Activated CD4-positive, alpha-beta T cell treated with anti-CD3 and anti-CD28 coated beads, Interleukin-2, amount 10 ng/mL, durations not matched to agents 7 days and 5 days (primary cell): ENCODE measurements at places on chromosomes 2 and 18.

- DNase-seq, result no peak
Observed at GRCh38 chr18:50839996-50840395, 20.2 kb upstream of the MRO start.

- DNase-seq, result no peak
Observed at GRCh38 chr2:10879624-10880585, 31.8 kb upstream of the KCNF1 start.

DNA sequence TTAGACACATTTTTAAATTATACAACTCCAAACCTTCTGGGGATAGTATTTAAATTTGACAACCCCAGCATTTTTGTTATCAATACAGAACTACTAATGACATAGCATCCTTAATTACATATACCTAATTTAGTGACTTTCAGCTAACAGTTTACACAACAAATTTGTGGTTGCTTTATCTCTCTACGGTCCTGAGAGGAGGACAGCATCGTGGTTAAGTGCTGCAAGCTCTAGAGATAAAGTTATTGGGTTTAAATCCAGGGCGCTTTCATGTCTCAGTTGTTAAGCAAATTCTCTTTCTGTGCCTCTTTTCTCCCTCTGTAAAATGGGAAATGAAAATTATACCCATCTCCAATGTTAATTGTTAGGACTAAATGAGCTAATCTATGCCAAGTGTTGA is 129.3 kb downstream of the METTL4 start:
- no peak for DNase-seq

DNA sequence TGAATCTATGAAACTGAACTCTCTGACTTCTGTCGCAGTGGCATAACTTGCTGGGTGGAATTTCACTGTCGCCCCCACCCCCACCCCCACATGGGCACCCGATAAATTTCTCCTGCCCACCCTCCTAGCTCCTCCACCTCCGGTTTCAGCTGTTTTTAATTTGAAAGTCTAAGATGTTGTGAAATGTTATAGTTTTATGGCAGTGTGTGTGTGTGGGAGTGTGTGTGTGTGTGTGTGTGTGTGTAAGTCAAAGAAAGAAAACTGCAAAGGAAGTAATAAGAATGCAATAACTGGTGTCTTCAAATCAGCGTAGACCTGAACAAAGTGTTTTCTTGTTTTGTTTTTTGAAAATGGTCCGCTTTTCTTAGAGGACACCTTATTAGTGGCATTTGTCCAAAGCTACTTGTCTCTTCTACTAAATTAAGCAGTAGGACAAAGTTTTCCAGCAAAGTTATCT is 388 bp downstream of the DTNA start:
- no peak for DNase-seq

- no peak for DNase-seq
Observed at GRCh38 chr2:239917957-239918481, 107.1 kb downstream of the NDUFA10 start.

DNA sequence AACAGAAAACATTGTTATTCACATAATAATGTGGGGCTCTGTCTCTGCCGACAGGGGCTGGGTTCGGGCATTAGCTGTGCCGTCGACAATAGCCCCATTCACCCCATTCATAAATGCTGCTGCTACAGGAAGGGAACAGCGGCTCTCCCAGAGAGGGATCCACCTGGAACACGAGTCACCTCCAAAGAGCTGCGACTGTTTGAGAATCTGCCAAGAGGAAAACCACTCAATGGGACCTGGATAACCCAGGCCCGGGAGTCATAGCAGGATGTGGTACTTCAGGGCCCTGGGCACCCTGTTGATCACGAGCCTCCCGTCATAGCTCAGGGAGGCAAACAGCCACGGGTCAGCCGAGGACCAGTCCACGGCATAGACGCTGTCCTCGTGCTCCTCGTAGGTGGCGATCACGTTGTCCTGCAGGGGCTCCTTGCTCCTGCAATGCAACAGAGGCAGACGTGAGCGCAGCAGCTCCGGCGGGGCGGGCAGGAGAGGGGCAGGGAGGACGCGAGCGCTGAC is 188.5 kb downstream of the EIPR1 start:
- DNase-seq, result no peak

DNA sequence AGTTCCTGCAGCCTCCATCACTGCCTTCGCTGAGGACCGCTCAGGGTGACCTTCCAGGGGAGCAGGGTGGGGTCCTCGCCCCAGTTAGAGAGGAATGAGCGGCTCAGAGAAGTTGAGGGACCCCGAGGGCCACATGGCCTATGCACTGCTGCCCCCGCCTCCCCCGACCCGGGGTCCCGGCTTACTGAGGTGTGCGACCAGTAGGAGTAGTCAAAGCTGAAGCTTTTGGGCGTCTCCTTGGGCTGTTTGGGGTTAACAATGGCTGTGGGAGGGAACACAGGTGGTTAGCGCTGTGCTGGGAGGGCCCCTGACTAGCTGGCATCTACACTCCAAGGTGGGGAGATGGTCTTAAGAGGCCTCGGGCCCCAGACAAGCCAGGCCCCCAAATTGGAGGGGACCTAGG is 31.0 kb downstream of the KIF1A start:
- DNase-seq, result no peak

DNA sequence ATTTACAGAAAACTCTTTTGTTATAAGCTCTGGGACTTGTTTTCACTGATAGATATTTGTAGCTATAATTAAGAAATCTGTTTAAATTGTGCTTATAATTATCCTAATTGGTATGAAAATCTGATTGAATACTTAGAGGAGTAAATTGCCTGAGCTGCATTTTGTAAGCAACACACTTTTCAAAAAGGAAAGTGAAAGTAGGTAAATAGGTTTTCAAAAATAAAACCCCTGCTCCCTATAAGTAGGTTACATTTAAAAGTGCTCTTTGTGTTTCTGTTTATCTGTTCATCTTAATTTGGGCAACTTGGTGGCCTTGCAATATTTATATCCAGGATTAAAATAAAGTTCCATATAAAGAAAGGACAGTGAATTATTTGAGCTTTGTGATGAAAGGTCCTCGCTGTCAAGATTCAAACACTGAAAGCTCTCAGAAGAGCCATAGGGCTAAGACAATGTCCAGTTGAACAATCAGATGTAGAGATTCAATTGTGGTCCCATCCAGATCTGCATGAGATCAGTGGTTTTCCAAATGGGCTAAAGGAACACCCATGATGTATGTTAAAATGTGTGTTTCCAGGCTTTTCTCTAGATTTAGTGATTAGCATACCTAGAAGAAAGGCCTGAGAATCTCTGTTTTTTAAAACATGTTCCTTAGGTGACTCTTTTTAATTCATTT is 371.6 kb downstream of the RPRM start:
- no peak for DNase-seq

DNA sequence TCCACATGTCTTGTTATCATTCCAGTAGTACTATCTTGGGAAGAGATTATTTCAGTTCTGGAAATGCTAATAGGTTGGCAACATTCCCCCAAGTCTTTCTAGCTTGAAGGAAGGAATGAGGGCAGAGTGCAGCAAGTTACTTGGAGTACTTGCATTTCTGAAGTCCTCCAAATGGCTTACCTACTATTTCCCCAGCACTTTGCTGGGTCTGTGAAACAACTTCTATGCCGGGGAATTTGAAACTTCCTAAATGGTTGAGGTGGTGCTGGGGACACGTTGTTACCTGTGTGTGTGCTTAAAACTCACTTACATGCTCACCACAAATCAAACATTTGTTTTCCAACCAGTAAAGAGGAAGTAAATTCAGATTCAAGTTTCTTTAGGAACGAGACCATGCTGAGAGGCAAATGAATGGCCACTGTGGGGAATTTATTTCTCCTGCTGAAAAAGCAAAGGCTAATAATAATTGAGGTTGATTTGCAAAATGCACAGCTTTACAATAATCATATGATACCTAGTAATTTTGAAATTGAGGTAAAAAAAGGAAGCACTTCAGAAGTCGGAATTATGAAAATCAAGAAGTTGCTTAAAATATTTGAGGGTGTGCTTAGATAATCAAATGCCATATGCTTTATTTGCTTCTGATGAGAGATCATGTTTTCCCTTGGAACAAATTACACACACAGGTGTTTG is 1167.7 kb upstream of the ZEB2 start:
- DNase-seq, result no peak
